ENCODE measurements at places on chromosomes 1 and 21.
A peak's percentile ranks its signal among the peaks of the same experiment; 100 is the strongest.

DNA sequence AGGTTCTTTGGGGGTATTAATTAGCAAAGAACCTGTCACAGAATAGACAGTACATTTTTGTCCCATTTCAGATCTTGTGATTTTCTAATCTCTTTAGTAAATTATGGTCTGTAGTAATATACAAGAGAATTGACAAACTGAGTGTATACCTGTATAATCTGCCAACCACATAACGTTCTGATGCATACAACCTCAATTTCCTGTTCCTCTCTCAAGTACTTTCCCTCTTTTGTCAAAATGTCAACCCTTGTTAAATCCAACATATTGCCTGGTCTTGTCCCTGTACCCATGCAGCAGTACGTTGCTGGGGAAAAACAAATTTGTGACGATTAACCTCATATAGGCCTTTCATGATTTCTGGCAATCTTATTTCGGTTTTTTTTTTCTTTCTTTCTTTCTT, 1.1 kb downstream of the ARV1 start:
- DNase-seq = peak; percentile 11

DNA sequence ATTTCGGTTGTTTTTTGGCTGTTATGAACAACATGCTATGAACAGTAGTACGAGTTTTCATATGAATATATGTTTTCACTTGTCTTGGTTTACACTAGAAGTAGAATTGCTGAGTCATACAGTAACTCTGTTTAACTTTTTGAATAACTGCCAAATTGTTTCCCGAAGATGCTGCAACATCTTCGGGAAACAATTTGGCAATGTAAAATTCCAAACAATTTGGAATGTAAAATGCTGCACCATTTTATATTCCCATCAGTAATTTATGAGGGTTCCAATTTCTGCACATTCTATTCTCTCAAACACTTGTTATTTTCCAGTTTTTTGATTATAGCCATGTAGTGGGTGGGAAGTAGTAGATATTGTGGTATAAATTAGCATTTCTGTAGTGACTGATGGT, 11.6 kb downstream of the PCBP3 start:
- DNase-seq = no peak

DNA sequence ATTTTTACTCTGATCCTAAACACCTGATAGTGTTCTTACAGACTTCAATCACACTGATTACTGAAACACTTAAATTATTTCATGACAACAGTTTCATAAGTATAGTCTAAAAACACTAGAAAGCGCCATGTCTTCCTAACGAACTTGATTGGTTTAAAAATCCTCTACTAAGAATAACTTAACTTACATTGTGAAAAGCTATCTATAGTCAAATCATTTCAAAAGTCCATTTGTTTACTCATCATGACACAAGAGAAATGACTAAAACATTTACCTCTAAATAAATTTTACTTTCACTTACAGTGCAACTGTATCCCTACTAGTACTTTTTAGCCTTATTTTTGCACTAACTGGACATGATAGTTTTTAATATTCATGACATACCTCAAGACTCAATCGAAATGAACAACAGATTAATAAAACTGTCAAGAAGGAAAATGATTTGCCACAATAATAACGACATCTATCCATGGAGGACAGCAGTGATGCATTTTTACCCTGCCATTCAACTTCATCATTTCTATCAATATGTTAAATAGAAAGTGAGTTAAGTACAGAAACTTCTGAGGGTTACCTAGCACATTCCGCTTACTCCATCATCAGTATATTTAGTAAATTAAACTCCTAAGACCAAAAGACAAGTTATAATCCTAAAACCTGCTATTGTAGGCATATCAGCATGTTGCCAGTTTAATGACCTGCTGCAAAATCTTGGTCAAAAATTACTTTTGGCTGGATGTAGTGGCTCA, 38.4 kb downstream of the AHCTF1 start:
- DNase-seq = no peak

DNA sequence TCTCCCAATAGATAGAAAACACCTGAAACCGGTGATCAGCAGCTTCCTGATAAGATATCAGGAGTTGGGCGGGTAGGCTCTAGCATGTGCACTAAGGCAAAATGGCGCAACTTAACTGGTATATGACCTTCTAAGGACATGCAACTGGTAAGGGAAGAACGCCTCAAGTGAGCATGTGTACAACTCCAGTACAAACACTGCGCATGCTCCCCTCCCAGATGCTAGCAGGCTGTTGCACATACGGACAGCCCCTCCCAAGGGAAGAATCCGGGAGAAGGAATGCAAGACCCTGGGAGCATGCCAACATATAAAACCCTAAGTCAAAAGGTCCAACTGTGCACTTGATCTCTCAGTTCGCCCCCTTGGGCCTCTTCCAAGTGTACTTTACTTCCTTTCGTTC, 110.8 kb downstream of the TSEN15 start:
- no peak for DNase-seq

DNA sequence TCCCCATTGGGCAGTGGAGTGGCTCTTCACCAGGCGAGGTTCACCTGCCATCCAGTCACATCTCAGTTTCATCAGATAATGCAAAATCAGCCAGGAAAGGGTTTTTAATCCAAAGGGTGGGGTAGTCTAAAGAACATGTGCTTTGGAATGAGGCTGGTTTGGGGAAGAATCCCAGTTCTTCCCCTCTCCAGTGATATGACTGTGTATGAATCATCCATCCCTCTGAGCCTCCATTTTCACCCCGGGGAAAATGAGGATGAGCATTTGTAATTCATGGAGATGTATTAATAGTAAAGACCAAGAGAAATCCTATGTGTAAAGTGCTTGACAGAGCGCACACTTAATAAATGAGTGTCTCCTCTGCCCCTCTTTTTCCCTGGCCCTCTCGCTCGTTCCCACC, 215.1 kb upstream of the FGGY start:
- DNase-seq = no peak

- DNase-seq = no peak
These were observed 14.2 kb downstream of the COL6A1 start for GRCh38 chr21:45995686-45996179.

Data from NAMALWA (cell line).